ENCODE measurements at places on chromosomes 3 and 15.
A peak's percentile ranks its signal among the peaks of the same experiment; 100 is the strongest.

DNA sequence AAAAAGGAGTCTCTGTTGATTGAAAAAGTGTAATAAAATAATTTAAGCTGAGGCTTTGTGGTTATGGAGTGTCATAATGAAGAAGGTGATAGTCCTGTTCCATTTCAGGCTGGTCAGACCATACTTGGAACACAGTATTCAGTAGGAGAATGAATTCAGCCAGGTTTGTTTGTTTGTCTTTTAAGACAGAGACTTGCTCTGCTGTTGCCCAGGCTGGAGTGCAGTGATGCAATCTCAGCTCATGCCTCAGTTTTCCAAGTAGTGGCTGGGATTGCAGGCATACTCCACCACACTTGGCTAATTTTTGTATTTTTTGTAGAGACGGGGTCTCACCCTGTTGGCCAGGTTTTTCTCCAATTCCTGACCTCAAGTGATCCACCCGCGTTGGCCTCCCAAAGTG is 33.5 kb downstream of the IQGAP1 start:
- DNase-seq: no peak

GRCh38 chr3:106086636-106087035 is 217.8 kb upstream of the CBLB start:
- no peak for DNase-seq

- DNase-seq: peak; percentile 33
Measured at GRCh38 chr3:143363276-143363675, 243.7 kb downstream of the CHST2 start.

DNA sequence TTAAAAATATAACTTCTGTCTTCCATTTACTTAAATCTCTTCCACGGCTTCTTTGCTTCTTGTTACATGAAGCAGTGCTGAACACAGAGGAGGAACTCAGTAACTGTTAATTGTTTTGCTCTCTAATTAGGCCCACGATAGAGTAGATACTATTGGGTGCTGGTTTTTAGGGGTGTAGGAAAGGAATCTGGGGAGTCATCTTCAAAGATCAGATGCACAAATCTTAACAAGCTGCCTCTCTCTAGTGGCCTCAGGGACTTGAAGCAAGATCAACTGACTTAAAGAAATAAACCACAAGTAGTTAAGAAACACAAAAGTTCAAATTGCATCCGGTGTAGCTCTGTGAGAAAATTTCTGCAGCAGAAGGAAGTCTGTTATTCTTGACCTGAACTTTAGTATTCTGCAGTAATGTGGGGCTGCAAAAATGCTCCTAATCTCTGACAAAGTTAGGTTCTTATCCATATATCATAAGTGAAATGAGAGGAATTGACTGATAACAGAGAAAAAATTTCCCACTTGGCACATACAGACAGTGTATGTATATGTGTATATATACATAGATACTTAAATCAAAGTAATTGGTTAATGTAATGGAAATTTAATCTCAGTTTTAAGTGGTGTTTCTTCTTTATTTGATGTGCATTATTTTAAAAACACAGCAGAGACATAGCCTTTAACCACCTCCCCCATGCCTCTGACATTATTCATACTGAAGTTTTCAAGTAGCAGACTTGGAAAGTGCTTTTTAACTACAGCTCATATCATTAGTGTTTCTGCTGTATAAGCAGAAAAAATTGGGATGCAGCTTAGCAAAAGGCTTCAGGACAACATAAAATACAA is 51.8 kb downstream of the CHST2 start:
- DNase-seq: peak; percentile 70

DNA sequence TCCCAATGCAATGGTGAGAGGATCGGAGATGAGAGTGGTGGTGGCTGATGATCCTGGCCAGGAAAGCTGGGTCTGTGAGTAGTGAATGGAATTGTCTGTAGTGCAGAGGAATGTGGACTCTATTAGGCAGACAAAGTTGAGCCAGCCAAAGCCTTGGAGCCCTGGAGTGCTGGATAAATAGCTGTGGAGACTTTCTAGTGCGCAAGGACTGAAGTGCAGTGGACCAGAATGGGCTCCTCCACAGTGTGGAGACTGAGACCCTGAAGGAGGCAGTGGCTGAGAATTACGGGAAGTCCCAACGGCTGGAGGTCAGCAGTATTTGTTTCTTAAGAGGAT is 874 bp downstream of the ZNF662 start:
- no peak for DNase-seq

GRCh38 chr3:131711114-131711768 is 208.5 kb upstream of the MRPL3 start:
- no peak for DNase-seq

DNA sequence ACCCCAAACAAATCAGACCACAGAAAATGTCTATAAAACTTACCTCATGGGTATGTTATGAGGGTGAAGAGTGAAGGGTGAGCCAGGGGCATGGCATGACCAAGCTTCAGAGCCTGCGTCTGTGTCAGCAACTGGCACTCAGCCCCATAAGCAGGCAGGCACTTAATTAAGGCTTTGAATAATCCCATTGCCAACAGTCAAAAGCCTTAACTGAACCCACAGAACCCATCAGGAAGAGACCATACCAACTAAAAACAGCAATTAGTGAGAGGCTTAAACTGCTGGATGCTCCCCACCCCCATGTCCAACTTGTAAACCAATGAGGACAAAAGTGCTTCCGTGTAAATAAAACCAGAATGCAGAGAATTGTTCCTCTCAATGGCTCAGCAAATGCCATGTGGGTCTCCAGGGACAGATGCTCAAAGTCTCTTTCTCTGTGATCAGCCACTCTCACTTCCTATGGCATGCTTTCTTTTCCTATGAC is 126.0 kb downstream of the MYLK start:
- DNase-seq: peak; percentile 84

DNA sequence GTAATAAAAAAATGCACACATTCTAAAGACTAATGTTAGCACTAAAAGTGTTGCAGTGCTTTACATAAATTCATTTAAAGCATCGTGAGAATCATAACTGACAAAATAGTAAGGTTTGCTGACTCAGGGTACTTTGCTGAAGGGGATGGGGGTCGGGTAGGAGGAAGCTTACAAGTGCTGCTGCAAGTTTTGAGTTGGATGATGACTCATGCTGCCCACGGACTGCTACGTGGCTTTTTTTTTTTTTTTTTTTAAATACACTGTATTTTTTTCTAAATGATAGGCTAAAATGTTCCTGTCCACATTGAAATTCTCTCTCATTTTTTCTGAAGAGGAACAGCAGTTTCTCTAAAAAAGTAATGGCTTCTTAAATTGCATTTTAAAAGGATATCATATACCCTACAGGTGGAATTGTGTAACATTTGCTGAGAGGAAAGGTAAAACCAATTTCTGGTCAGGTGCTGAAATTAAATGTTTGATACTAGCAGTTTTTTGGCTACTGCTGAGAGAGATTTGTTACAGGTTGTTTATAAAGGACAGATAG is 2.2 kb downstream of the MAPK6 start:
- peak; percentile 92 for DNase-seq

- peak; percentile 59 for DNase-seq
Measured at GRCh38 chr3:141659821-141660613, 78.1 kb upstream of the RNF7 start.

DNA sequence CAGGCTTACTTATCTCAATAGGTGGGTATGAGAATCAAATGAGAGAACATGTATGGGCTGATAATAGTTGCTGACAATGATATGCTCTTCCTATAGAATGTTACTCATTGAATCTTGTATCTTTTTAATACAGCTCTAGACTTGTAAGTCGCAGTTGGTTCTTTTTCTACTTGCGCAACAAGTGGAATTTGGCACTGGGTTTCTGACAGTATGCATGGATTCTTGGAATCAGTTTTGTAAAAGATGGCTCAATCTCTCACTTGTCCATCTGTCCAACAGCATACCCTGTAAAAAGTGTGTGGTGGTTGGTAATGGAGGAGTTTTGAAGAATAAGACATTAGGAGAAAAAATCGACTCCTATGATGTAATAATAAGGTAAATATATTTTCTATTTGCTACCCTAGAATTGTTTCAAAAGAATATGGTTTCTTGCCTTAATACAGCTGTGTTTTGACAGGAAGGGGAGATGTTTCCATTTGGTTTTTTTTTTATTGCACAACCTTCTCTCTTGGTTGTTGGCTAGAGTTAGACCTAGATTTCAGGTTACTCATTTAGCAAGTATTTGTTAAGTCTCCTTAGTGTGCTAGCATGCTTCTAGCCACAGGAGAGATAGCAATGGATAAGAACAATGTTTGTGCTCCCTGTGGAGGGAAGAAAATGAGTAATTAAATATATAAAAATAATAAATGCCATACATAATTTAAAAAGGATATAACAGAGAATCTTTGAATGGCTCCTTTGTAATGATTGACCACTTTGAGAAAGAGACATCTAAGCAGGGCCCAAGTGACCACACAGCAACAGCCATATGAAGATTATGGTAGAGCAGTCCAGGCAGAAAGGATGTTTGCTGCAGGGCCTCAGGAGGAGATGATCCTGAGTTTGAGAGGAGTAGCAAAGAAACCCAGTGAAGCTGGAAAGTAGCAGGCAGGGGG is 21.8 kb downstream of the ST3GAL6 start:
- DNase-seq: peak; percentile 97

DNA sequence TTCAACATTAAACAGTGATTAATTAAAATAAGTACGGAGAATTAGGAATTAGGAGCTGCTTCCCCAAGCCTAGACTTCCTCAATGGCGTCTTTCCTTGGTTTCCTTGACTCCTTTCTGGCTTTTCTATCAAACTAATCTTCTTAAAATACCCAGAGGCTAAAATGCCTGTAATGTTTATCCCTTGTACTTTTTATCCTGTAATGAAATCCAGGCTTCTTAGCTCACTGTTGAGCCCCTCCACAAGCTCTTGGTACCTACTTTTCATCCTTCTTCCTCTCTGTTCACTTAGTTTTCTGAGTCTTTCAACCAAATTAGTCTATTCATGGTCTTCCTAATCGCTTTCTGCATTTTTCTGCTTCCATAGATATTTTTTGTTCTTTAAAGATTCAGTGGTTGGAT is 6.9 kb upstream of the UBE2E1 start:
- DNase-seq: no peak

DNA sequence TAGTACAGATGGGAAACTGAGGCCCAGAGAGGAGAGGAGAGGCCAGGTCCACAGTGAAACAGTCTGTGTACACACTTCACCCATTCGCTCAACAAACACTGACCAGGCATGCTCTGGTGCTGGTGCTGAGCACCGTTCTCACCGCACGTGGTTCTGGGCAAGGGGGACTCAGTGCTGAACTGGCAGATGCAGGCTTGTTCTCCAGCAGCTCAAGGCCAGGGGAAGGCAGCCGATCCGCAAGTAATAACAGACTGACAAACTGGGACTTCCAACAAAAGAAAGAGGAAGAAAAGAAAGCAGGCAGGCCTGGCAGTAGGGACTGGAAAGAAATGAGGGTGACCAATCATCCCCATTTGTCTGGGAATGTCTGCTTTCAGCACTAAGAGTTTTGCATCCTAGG is 25.6 kb upstream of the LINGO1 start:
- DNase-seq: no peak

DNA sequence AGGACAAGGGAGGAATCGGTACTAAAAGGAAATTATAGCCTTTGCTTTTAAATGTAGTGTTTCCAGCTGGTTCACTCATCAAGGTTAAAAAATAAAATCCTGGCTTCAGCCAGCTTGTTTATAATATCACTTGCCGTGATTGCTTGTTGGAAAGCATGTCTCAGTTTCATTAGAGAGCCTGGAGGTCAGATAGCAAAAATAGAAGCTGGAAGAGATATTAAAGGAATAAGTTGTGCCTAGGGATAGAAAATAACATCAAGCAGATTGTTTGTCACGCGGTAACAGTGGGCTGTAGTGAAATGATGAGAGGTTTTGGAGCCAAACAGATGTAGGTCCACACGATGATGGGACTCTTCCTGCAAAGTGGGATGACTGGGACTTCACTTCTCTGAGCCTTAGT is 17.7 kb upstream of the SLMAP start:
- no peak for DNase-seq

GRCh38 chr3:37823189-37823588 is 38.5 kb upstream of the CTDSPL start:
- no peak for DNase-seq

GRCh38 chr15:63540449-63540848 is 36.1 kb downstream of the USP3 start:
- DNase-seq: no peak

- DNase-seq: peak; percentile 97
Measured at GRCh38 chr3:29694783-29695182, 413.9 kb downstream of the RBMS3 start.

DNA sequence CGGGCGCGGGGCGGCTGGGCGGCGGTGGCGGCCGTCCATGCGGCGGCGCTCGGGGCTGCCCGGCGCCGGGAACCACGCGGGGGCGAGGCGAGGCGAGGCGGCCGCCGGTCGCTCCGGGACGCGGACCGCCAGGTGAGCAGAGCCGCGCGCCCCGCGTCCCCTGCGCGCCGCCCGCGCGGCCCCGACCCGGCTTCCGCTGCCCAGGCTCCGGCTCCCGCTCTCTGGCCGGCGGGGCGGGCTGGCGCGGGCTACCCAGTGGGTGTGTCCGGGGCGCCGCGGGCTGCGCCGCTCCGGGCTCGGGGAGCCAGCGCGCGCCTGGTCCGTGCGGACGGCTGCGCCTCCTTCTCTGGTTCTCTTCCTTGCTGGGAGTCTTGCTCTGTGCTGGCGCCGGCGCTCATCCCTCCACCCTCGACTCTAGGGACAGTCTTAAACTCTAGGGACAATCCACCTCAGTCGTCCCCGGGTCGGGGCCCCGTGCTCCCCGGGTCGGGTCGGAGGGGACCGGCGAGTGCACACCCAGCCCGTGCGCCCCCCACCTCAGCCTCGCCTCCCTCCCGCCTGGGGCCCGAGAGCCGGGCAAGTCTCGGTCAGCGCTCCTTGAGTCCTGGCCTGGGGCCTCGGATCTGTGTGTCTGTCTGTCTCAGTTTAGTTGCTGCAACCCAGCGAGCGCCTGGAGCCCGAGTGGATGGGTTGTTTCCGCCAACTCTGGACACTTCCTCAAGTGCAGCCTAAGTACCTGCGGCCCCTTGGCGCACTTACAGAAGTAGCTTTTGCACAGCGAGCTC is 488 bp downstream of the THSD4 start:
- DNase-seq: peak; percentile 58

DNA sequence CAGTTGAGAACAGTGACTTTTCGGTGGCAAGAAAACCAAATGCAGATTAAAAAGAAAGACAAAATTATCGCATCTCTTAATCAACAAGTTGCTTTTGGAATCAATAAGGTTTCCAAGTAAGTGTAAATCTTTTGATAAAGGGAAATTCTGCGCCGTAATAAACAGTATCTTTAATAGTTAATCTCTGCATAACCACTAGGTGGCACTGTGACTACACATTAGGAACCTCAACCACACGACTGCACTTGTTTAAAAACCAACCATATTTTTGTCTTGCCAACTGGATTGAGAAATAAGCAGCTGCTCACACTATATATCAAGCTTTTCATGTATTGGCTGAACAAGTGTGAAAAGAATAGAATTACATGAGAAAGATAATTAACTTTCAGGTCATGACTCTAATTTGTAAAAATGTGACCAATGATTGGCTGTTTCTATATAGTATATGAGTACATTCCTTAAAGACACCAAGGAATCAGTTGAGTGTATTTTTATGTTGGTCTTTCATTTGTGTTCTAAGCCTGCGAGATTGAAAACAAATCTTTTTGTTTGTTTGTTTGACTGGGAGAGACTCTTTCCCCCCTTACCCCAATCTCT is 72.7 kb downstream of the DZIP3 start:
- DNase-seq: peak; percentile 58
